ENCODE measurements at places on chromosomes 1 and 21.

- no peak for DNase-seq
These were observed 8.4 kb upstream of the GPR153 start for GRCh38 chr1:6269296-6269695.

DNA sequence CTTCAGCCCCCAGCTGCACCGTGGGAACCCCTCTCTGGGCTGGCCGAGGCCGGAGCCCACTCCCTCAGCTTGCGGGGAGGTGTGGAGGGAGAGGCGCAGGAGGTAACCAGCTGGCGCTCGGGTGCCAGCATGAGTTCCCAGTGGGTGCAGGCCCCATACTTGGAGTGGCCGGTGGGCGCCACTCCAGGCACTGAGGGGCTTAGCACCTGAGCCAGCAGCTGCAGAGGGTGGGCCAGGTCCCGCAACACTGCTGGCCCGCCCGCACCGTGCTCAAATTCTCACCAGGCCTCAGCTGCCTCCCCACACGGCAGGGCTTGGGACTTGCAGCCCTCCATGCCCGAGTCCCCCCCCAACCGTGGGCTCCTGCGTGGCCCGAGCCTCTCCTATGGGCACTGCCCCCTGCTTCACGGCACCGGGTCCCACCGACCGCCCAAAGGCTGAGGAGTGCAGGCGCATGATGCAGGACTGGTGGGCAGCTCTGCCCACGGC is 47.2 kb downstream of the LRRC53 start:
- no peak for DNase-seq

GRCh38 chr1:31302709-31303441 is 6.0 kb downstream of the ZCCHC17 start:
- DNase-seq, result no peak

GRCh38 chr1:220894025-220894923 is 15.0 kb downstream of the HLX start:
- no peak for DNase-seq

- DNase-seq, result no peak
These were observed 33.3 kb upstream of the FAM89A start for GRCh38 chr1:231073331-231073730.

- DNase-seq, result no peak
These were observed 26.5 kb downstream of the CYYR1 start for GRCh38 chr21:26546446-26547097.

- DNase-seq, result no peak
These were observed 104.9 kb upstream of the TNR start for GRCh38 chr1:175848329-175848728.

DNA sequence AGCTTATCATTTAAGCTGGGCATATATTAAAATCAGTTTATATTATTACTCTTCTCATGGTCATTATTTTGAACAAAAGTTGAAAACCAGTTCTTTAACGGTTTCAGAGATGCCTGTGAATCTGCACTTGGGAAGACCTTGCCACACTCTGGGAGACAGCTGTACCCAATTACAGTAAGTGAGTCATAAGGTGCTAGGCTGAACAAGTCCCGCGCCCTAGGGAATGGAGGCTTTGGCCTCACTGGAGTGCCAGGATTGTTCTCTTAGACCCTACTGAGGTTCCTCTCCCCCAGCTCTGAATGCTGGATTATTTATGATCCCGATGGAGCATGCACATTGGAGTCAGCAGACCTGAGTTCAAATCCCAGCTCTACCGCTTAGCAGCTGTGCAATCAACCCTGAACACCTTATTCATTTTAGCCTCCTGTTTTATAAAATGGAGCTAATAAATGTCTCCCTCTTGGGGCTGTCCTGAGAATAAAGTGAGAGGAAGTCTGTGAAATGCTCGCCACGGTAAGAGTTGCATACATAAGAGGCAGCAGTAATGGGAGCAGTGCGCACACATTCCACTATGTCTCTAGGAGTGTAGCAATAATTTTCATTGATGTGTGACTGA is 266.2 kb downstream of the FOXD2 start:
- DNase-seq, result no peak

- DNase-seq, result no peak
These were observed 36.9 kb upstream of the HIVEP3 start for GRCh38 chr1:41955461-41956159.

DNA sequence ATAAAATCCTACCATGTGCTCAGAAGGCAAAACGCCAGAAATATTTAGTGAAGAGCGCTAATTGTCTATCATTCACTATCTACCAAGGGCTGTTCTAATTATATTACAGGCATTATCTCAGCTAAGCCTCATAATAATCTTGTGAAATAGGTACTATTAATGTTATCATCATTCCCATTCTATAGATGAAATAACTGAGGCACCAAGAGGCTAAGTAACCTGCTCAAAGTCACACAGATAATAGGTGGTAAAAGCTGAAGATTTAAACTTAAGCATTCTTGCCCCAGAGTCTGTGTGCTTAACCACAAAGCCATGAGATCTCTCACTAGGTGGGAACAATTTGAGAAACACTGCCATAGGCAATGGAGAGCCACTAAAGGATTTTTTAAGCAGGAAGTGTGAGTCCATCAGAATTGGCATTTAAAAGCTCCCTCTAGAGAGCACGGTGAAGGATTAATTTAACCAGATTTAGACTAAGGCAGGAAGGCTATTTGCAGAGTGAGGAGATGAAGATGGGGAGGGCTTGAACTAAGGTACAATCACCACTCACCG is 1.7 kb upstream of the SMAP2 start:
- no peak for DNase-seq

DNA sequence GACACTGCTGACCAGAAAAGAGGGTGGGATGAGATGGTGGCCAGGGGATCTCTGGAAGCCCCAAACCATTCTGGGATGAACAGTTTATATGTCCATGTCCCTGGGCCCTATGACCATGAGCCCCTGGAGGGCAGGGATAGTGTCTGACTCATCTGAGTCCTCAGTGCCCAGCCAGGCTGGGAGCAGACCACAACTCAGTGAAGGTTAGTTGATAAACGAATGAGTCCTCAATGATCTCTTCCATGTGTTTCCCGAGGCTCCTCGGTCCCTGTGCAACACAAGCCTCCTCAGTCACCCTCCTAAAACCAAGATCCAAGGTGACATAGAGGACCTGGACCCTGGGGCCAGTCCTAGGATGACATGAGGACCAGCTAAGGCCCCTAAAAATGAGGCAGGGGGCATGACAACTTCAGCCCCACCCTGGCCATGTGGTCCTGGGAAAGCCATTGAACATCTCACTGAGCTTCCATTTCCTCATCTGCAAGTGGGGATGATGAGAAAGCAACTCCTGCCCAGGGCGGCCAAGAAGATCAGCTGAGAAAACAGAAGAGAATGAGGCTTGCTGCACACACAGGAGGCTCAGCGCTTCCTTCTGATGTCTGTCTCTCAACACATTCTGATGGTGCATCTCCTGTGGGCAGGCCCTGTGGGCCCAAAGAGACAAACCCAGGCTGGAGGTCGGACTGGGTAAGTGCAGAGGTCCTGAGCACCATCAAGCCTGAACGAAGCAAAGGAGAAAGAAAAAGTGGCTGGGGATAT is 86.3 kb downstream of the GLIS1 start:
- DNase-seq, result no peak

GRCh38 chr1:12356004-12356890 is 126.4 kb downstream of the VPS13D start:
- DNase-seq, result no peak

DNA sequence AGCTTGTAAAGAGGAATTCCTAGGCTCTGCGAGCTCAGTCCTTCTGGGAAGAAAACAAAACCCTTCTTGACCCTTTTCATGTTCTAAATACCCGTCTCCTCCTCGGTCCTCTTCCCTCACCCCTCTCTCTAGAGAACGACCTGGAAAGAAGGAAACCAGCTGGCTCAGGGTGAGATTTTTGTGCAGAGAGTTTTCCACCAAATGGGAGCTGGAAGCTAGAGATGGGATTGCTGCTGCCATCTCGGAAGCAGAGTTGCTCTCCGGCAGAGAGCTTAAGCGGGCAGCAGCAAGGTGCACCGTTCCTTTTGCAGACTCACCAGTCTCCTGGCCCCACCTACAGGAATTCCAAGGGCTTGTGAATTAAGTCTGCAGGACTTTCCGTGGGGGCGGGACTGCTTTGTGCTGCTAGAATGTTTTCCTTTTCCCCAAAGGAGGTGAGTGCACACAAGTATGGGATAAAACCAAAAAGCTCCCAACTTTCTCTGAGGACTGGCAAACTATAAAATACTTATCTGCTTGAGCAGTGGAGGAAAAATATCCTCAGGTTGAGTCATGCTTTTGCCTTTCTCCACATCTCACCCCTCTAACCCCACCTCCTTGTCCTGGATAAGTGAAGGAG is 29.1 kb upstream of the KIAA0040 start:
- no peak for DNase-seq

DNA sequence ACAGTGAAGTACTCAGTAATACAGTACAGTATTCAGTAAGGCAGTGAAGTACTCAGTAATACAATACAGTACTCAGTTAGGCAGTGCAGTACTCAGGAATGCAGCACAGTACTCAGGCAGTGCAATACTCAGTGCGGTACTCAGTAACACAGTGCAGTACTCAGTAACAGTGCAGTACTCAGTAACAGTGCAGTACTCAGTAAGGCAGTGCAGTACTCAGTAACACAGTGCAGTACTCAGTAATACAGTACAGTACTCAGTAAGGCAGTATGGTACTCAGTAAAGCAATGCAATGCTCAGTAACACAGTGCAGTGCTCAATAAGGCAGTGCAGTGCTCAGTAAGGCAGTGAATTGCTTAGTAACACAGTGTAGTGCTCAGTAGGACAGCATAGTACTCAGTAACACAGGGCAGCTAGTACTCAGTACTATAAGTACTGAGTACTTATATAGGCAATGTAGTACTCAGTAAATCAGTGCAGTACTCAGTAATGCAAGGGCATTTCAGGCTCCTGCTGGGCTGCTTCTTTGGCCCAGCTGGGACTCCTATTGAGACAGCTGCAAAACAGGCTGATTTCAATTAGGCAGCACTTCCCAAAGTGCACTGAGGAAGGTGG is 411.3 kb downstream of the DISC1 start:
- DNase-seq, result no peak

DNA sequence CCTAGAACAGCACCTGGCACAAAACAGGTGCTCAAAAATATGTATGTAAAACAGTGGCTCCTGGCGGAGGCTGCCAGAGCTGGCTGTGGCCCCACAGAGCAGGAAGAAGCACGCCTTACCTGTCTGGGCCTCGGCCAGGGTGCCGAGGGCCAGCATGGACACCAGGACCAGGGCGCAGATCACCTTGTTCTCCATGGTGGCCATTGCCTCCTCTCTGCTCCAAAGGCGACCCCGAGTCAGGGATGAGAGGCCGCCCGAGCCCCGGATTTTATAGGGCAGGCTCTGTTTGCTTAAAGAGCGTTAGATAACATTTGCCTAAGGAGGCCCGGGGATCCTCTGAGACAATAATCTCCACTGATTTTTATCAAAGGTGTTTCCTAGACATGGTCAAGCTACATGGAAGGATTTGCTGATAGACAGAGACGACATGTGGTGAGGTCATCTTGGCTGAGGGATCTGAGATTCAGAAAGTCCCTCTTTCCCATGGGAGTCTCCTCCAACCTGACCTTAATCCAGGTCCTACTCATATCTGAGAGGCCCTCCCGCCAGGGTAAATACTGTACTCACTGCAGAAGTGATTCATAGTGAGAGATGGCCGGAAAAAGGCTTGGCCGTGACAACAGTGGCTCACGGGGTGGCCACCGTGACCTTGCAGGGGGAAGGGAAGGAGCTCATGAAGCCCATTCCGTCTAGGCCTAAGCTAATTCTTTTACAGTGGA is at the start of gene TFF1:
Gene TFF1 (minus strand): TSS at position 244 of the 719 bp plus-strand sequence. CDS start 40 bp downstream, at position 204.
- DNase-seq, result no peak

Data from activated CD4-positive, alpha-beta T cell treated with anti-CD3 and anti-CD28 coated beads, Interleukin-2, amount 50 U/mL, for 24 hours (primary cell).